ENCODE measurements at places on chromosomes 4 and X. TPM values are rescaled to one million over a fixed set of nuclear protein-coding genes. Genes with fewer than 3 reads are reported as not detected.
A peak's percentile ranks its signal among the peaks of the same experiment; 100 is the strongest.

HSFX3 gene
- not detected for total RNA-seq

KLF8 gene
- total RNA-seq = 12.1 TPM

KCNIP4 gene
- total RNA-seq = 0.23 TPM

PCDH18 gene
- total RNA-seq = 75.5 TPM

NHS gene
- 7.3 TPM for total RNA-seq

DNA sequence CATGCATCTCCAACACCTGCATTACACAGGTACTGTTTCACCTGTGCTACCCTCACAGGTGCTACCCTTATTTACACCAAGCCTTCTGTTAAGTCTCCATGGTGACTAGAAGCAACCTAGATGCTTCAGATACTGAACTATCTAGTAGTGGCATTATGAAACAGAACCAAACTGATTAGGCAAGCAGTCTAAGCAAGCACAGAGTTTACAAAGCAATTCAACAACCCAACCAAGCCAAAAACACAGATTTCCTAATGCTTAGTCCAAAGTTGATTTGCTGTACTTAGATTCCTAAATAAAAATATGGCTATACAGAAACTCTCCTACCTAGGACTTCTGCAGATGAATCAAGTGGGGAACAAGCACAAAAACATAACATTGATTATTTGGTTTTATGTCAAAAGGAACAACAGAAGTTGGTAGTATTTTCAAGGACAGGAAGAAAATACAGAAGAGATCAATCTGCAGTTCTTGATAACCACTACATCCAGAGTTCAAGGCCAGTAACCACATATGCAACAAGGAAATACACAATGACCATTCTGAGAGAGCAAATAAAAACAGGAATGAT lies 3.2 kb downstream of the TAPT1 start:
- no peak for ATAC-seq

DNA sequence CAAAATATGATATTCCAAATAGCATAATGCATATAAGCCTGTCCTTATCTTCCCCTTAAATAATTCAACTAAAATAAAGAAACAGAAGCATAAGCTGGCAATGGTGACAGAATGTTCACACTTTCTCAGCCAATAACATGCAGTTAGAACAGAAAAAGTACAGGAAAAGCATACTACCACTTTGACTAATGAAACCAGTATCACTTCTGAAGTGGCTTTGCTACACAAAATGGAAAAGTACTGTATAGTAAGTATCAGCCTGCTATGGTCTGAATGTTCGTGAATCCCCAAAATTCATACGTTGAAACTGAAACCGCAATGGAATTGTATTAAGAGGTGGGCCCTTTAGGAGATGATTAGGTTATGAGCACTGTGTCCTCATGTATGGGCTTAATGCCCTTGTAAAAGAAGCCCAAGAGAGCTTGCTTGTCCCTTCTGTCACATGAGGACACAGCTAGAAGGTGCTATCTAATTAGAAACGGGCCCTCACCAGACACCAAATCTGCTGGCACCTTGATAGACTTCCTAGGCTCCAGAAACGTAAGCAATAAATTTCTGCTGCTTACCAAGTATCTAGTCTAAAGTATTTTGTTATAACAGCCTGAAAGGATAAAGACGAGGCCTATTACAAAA lies 102.6 kb downstream of the PRDM5 start:
- ATAC-seq = no peak

DNA sequence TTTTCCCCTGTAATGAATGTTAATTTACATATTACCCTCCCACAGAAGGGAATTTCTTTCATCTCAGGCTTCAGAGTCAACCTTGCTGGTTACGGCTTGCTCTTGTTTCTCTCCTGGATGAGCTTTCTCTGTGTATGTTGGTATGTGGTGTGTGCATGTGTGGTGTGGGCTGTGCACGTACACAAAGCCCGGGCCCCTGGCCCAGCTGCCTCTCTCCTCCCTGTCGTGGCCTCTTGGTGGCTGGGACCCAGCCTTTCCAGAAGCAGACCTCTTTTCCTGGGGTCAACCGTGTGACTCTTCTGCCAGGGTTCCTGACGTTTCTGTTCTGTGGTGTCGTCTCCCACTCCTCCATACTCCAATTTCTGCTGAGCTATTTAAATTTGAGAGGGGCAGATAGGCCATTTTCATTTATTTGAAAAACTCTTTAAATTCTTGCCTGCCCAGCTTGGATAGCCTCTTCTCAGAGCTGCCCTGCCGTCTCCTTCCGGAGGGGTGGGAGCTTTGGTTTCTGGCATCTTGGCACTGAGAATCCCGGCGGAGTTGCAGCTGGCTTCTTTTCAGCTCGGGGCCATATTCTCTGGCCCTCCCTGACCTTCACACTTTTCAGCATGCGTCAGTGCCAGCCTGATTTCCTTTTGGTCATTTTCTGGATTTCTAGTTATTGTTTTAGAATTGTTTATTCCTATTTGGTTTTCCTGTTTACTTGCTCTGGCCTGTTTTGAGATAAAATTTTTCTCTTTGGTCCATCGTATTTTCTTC lies 25.1 kb downstream of the FHDC1 start:
- no peak for ATAC-seq

GRCh38 chrX:154737136-154737535 lies 13.7 kb downstream of the GAB3 start:
- no peak for ATAC-seq

GRCh38 chr4:187668526-187669082 lies 327.0 kb upstream of the ZFP42 start:
- no peak for ATAC-seq

DNA sequence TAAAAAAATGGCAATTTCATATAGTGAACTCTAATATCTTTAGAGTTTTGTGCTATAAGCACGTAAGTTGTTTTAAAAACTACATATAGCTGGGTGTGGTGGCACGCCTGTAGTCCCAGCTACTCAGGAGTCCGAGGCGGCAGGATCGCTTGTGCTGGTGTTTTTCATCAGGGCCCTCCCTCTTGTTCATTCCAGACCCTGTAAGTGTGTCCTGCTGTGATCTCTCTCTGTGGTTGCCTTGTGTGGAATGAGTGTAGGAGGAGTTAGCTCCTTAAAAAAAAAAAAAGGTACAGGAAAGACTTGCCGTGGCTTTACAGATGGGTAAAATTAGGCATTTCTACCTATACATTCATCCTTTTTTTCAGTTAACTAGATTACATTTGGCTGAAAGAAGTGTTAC lies 35.4 kb downstream of the RBBP7 start:
- ATAC-seq = no peak

GRCh38 chr4:121034017-121034416 lies 38.3 kb downstream of the NDNF start:
- ATAC-seq = no peak

DNA sequence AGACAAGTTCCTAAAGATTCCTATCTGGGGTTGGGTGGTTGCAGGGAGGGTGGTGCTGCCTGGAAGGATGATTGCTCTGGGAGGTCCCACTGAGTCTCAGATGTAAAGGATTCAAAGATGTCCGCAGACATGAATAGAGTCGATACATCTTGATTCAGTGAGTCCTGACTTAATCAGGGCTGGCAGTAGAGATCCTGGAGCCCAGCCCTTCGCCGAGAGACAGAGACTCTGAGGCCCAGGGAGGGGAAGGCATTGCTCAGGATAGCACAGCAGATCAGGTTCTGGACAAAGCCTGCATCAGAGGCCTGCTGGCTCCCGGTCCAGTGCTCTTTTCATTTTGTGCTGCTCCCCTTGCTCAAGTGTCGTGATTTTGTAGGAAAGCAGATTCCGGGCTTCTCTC lies 21.7 kb downstream of the PJA1 start:
- ATAC-seq = no peak

DNA sequence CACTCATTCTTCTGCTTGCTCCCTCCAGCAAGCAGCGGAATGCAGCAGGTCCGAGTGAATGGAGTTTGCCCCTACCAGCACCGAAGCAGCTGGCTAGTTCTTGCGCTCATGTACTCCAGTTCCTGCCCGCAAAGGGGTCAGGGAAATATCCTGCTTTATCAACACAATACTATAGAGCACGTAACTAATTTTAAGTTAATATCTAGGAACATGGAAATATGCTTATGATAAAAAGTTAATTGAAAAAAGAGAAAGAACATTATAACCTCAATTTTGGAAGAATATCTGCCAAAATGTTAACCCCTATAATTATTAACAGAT lies 195.6 kb downstream of the SNCA start:
- ATAC-seq = no peak

DNA sequence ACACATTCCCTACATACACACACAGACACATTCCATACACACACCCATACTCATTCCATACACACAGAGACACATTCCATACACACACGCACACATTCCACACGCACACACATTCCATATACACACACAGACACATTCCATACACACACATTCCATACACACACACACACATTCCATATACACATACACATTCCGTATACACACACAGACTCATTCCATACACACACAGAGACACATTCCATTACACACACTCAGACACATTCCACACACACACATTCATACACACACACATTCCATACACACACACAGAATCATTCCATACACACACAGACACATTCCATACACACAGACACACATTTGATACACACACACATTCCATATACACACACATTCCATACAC lies 15.2 kb downstream of the LINC00632 start:
- no peak for ATAC-seq

- no peak for ATAC-seq
Observed at GRCh38 chr4:1204828-1205585, 32.6 kb upstream of the SPON2 start.

DNA sequence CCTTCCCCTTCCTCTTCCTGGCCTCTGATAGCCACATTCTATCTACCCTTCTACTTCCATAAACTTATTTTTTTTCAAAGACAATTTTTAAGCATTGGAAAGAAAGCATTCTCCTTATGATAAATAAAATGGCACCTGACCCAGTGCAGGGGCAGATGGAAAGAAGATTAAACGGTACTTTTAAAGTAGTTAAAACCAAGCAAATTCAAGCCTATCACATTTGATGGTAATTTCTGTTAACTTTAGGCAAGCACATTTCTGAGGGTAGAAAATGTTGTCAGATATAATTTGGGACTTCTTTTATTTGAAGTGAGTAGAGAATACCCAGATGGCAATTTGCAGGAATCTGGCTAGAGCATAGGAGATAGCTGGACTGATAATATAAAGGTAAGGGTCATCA lies 332.9 kb downstream of the EPHA5 start:
- no peak for ATAC-seq

GRCh38 chrX:23820235-23820782 lies 37.3 kb downstream of the SAT1 start:
- ATAC-seq = no peak

- ATAC-seq = no peak
Observed at GRCh38 chr4:166839615-166840251, 394.6 kb downstream of the SPOCK3 start.

GRCh38 chr4:118410138-118410537 lies 57.3 kb upstream of the PRSS12 start:
- no peak for ATAC-seq

- ATAC-seq = no peak
Observed at GRCh38 chrX:41515376-41515775, 68.2 kb downstream of the NYX start.

DNA sequence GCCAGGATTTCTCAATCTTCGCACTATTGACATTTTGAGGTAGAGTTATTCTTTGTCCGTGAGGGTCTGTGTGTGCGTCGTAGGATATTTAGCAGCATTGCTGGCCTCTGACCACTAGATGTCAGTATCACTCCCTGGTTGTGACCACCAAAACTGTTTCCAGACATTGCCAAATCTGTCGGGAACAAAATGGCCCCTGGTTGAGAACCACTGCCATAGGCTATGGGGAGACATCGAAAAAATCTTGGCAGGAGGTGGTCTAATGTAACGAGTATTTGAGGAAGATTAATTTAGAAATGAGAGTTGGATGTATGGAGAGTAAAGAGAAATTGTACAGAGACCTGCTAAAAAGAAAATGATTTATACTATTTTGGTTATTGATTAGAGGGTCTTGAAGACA lies 108.4 kb downstream of the DOCK11 start:
- peak; percentile 77 for ATAC-seq

DNA sequence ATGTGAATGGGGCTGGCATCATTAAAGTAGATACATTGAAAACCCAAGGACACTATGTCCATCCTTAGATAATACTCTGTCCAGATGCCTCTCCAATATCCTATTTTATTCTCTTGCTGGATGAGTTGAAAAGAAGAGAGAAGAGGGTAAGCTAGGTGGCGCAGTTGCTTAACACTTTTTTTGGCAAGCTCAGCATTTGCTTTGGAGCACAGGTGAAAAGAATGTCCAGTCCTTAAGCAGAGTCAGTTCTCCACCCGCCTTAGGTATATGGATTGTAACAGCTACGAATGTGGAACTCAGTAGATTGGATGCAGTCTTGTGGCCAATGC lies 208.4 kb downstream of the NWD2 start:
- ATAC-seq = peak; percentile 25

GRCh38 chr4:85498068-85498733 lies 23.3 kb downstream of the ARHGAP24 start:
- ATAC-seq = peak; percentile 79

DNA sequence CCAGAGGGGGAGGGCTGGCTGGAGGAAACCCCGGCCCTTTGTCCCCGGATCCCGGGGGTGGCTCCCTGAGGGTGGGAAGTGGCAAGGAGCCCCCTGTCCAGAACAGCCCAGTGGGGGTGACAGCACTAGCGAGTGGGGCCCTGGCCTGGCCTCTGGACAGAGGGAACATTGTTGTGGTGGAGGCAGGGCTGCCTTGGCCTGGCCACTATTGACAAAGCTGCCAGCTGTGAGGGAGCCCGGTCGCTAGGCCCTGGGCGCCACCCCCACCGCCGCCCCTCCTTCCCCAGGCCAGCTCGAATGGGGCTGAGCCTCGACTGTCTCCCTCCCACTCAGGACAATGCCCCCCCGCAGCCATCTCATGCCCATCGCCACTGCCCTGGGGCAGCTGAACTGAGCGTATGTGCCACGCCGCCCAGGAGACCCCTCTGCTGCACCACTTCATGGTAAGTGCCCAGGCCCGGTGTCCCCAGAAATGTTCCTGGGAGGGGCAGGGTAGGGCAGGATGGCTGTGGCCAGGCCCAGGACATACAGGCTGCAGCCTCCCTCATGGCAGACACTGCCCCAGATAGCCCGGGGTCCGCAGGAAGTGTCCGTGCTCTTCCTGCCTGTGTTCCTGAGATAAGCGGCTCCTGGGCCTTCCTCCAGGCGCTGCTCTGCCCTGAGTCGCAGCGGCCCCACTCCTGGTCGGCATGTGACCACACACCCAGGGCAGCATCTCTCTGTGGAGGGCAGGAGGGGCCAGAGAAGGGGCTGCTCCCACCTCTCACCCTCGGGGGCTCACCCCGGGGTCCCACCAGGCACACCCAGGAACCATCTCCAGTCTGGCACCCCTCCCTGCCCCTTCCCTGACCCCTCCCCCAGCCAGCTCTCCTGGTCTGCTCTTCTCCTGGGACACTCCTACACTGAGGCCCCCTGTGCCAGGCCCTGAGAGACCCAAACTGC lies 1.4 kb downstream of the PLXNB3 start:
- peak; percentile 4 for ATAC-seq

- ATAC-seq = no peak
Observed at GRCh38 chr4:48102303-48102702, 31.7 kb downstream of the TXK start.
